ENCODE measurements at places on chromosomes 12 and 14.

- DNase-seq = no peak
Observed at GRCh38 chr12:95548539-95549391, 2.5 kb downstream of the USP44 start.

DNA sequence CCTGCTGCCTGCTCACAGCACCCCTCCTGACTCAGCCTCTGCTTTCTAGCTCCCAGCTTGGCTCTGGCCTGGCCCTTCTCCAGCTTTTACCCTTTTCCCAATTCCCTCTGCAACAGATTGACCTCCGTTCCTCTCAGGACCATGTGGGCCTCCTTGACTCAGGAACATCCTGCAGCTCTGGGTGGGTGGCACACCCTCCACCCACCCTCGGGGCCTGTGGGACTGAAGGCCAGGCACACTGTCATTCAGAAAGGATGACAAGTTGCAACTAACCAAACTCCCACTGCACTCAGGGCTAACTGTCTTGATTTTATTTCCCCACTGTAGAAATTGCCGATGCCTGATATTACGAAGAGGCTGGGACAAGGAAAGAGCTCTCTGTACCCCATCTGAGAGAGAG lies 59.4 kb downstream of the HELB start:
- DNase-seq = peak; percentile 6

- no peak for DNase-seq
Observed at GRCh38 chr14:100816286-100816949, 9.5 kb upstream of the MEG3 start.

GRCh38 chr12:39966721-39967120 lies 139.2 kb downstream of the SLC2A13 start:
- no peak for DNase-seq

DNA sequence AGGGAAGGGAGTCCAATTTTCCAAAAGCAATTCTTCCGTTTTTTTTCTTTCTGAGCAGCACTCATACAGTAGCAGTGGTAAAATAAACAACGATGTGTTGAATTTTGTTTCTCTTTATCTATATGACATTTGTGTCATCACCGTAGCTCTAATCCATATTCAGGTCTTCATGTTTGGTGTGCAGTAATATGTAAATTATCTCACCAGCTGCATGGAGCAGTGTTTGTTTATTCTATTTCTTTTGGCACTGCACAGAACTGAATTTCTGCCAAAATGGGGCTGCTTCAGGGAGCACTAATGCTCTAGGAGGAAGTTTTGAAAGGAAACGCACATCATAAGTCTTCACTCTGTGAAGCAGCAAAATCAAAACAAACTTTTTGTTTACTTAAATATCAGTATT lies 130.0 kb upstream of the NPAS3 start:
- no peak for DNase-seq

GRCh38 chr12:105419606-105420005 lies 89.1 kb downstream of the C12orf75 start:
- DNase-seq = no peak

GRCh38 chr12:60230056-60230455 lies 634.2 kb downstream of the SLC16A7 start:
- no peak for DNase-seq

- DNase-seq = no peak
Observed at GRCh38 chr12:6312529-6313325, 2.2 kb downstream of the PLEKHG6 start.

DNA sequence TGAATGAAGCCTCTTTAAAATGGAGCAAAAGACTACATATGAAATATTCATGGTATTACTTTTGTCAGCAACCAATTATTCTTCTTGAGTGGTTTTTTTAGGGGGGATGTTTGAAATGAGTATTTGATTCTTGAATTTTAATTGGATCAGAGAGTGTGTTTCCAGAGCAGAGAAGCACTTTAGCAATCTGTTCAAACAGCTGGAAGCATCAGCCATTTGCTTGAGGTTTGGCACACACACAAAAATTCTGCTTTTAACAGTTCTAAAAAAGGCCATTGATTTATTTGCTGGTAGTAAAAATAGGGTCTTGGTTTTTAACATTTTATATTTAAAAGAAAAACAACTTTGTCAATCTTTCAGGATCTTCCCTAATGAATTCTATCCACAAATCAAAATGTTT lies 292.7 kb downstream of the LRFN5 start:
- no peak for DNase-seq

DNA sequence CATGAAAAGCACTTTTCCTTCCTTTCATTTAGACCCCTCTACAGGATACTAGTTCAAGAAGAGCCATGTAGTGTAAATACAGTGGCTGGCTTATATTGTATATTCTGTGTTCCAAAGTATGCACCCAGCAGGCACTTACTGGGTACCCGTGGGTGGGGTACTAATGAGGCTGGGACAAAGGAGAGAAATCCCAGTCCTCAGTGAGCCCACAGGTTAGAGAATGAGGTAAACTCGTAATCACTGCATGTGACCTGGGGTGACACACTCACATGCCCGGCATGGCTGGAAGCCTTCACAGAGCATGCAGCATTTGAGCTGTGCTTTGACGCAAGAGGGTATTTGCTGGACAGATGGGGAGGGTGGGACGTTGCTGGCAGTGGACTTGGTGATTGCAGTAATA lies 17.1 kb downstream of the SLC24A4 start:
- DNase-seq = no peak

- no peak for DNase-seq
Observed at GRCh38 chr12:122013136-122013535, 8.5 kb upstream of the BCL7A start.

GRCh38 chr12:124527861-124528561 lies 39.4 kb downstream of the NCOR2 start:
- no peak for DNase-seq

DNA sequence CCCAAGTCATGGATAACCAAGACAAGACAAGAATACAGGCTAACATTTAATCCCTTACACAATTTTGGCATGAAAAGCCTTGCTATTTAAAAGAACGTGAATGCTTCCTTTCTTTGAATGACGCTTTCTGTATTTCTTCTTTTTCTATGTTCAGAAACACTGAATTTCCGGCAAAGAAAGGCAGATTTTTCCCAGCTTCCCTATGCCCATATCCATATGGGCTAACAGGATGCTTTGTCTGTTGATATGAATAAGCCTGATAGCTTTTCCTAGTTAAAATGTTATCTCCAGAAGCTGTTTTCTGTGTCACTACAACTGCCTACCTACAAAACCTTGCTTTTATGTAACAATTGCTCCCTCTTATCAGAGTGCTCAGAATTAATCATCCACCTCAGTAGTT lies 38.3 kb upstream of the CACNA2D4 start:
- no peak for DNase-seq

DNA sequence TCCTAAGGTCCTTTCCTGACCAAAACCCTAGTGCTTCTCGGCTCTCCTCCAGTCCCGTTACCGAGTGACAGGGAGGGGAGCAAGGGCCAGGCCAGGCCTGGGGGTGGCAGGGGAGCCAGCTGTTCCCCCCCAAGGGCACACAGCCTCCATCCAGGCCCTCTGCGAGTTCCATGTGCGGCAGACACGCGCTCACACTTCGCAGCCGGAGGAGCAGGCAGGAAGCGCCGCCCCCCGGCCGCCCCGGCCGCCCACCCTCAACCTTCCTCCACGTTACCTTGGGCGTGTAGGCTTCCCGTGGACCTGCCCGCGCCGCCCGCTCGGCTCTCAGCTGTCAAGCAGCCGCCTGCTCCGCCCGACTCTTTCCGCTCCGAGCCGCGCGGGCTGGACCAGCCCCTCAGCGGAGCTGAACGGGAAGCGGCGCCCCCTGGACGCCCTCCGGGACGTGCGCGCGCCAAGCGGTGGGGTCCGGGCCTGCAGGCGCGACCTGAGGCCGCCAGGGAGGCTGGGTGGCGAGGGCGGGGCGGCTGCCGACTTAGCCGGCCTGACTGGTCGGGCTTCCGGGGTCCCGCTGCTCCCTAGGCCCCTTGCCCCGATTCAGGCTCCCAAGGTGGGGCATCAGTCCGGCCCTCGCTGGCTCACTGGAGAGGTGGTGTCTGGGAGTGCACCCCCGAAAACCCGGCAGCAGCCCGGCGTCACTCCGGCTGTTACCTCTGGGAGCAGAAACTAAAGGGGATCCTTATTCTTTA lies at the start of gene CRACR2A:
CRACR2A (minus strand) TSS at position 369 of the 746 bp plus-strand sequence. CDS start 56,110 bp downstream, outside the sequence.
- peak; percentile 69 for DNase-seq

- no peak for DNase-seq
Observed at GRCh38 chr12:52044292-52044983, 6.8 kb upstream of the NR4A1 start.

DNA sequence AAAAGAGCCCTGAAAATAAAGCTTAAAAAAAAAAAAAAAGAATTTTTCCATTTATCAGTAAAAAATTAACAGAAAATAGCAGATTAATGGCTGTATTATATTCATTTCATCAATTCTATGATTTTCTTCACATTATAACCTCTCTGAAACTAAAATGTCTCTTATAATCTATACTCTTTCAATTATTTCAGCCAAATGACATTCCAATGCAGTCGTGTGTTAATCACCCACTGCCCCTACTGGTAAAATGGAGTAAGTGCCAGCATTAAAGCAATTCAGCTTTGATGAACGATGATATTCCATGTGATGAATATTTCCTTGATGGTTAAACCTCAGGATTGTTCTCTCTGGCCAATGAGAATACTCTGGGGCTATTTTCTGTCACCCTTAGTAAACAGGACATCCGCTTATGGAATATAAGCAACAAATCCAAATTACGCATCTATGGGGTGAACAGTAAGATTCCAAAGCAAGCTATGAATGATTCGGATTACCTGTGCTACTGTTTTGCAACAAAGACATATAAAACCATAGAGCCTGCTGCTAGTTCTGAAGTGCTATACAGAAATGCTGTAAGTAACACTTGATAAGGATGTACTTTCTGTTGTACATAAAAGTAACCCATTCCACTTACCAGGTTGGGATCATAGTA lies 20.3 kb upstream of the SYCP3 start:
- DNase-seq = peak; percentile 51

DNA sequence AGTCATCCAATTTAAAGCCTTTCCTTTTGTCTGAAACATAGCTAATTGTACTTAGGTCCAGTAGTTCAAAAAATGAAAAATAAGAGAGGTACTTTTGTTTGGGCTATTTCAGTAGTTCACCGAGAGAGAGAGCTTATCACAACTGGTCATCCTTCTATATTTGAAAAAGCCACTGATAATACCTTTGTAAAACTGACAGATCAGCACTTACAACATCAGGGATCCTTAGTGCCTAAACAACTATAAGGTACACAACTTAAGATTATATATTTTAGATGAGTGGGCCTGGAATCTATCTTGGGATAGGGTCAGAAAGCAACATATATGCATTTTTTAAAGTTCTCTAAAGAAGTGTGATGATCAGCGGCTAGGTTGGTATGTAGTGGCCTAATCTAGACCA lies 97.9 kb downstream of the SOX5 start:
- no peak for DNase-seq

DNA sequence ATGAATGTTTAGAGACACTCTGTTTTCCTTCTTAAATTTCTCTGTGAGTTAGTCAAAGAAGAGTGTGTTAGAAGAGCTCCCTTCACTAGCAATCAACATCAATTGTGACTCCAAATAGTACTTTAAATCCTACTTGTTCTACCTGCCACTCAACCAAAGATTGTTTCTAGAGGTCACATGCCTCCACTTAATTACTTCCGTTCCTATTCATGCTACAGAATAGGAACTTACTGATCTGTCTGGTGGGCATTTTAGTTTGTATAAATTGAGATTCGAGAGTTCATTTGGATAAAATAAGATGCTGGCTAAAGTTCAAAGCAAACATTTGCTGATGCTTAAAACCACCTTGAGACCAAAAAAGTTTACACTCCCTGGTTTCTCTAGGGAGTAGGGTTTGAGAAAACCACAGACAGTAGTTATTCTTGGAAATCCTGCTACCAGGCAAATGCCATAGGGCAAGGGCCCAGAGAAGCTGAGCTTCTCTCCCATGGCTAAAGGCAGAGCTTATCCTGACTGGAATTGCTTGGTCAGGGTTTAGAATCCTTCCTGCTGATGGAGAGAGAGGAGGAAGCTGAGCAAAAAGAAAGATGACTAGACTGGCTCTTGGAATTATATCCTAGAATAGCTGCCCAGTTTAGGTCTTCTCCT lies 389.6 kb upstream of the ATP2B1 start:
- no peak for DNase-seq

- DNase-seq = no peak
Observed at GRCh38 chr14:104282332-104283196, 144.2 kb downstream of the KIF26A start.

GRCh38 chr12:65603438-65604351 lies 220.6 kb upstream of the HMGA2 start:
- DNase-seq = no peak

- no peak for DNase-seq
Observed at GRCh38 chr12:108989376-108989775, 31.5 kb downstream of the SVOP start.

- DNase-seq = no peak
Observed at GRCh38 chr12:108228746-108229145, 99.7 kb downstream of the WSCD2 start.

DNA sequence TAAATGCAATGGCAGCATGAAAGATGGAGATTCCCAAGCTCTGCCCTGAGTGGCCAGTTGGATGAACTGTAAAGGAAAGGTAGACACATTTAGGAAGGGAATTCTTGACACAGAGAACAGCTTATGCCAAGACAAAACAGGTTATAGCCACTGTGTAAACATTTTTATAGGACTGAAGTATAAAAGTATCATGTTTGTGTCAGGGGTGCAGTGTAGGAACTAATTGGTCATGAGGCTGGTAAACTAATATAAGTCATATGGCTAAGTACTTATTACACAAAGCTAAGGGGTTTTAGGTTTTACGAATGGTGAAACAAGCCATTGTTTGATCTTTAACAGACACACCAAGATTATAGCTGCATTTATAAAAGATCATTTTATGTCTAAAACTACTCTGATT lies 207.7 kb upstream of the SLC16A7 start:
- no peak for DNase-seq

- DNase-seq = no peak
Observed at GRCh38 chr12:10716277-10716676, 6.8 kb downstream of the YBX3 start.

- no peak for DNase-seq
Observed at GRCh38 chr12:25126746-25127145, 68.2 kb downstream of the DNAI7 start.

DNA sequence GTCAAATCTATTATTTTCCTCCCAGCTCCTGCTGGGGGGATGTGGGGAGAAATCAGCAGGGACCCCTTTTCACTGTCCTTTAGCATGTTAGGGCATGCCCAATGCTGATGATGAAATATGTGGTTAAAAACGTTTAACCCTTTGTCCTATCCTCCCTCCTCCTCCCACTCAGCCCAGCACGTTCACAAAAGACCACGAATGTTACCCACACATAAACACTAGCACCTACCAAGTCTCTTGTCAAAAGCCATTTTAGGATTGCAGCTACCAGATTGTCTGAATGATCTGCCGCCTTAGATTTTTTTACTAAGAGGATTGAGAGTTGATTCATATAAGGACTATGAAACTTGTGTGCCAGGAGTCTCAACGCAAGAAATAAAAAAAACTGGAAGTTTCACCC lies 70.4 kb downstream of the TBK1 start:
- DNase-seq = peak; percentile 12

- no peak for DNase-seq
Observed at GRCh38 chr14:33768458-33768830, 182.4 kb downstream of the EGLN3 start.

Data from inflammatory macrophage (primary cell).